ENCODE measurements at places on chromosomes 12 and 14.

DNA sequence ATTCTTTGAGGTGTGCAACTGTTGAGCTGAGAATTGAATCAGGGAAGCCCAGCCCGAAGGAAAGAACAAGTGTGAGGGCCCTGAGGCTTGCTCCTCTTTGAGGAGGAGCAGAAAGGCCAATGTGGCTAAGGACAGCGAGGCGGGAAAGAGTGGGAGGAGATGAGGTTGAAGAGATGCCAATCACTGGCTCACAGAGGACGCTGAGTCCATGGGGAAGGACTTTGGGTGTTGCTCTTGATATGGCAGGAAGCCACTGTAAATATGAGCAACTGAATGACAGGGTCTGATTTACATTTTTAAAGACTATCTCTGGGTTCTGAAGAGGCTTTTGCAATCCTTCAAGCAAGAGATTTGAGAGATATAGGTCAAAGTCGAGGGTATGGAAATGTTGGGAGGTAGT is 3.3 kb upstream of the APPL2 start:
- no peak for DNase-seq

DNA sequence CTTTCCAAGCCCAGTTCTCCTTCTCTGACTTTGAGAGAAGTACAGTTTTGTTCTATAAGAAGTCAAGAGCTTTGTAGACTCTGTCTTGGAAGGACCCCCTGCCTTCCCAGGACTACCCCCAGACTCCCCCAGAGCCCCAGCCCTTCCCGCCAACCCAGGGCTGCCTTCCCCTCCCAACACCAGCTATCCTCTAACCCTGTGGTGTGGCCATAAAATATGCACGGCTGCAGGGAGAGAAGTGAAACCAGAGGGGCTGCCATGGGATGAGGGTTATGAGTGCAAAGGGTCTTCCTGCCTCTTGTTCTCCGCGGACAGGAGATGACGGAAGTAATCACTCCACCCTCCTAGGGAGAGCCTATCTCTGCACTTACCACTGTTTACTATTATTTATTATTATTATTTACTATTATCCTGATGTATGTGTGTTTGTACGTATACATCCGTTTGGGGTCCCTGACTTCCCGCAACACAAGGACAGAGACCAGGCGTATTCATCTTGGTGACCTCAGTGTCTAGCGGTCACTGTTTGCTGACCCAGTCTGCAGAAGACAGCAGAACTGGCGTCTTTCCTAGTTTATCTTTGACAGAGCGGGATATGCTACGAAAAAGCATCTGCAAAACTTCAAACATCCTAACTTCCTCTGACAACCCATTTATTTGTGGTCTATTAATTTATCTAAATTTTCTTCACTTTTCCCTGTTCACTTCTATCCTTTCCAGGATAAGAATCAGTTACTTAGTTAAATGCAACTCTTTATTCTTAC is 3.5 kb upstream of the SCNN1A start:
- no peak for DNase-seq

DNA sequence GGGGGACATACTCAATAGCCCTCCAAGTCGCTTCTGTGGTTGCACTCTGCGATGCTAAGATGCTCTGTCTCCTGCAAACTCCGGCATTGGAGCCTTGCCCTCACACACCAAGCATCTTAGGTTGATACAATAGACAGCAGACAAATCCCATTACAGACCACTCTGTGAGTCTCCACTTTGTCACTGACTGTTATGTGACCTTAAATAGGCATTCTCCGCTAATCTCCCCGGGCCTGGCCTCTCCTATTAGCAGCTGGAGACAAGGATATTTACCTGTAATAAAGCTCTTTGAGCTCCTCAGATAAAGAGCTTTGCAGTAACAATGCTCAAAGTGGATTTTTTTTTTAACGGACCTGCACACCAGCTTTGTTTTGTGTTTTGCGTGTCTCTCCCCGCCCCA is 479.7 kb upstream of the TBX3 start:
- DNase-seq: no peak

- no peak for DNase-seq
Observed at GRCh38 chr12:107129315-107129930, 36.1 kb upstream of the CRY1 start.

DNA sequence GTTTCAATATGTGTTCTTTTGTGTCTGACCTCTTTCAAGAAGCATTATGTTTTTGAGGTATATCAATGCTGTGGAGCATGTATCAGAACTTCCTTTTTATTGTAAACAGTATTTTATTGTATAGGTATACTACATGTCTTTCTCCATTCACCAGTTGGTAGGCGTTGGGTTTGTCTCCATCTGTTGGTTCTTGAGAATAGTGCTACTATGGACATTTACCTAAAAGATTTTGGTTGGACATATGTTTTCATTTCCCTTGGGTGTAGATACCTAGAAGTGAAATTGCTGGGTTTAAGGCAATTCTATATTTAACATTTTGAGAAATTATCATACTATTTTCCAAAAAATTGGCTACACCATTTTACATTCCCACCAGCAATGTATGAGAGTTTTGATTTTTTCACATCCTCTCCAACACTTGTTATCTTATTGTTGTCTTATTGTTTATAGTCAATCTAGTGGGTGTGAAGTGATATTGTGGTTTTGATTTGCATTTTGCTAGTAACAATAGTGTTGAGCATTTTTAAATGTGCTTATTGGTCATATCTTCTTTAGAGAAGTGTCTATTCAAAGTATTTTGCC is 409.2 kb downstream of the IPO8 start:
- no peak for DNase-seq

DNA sequence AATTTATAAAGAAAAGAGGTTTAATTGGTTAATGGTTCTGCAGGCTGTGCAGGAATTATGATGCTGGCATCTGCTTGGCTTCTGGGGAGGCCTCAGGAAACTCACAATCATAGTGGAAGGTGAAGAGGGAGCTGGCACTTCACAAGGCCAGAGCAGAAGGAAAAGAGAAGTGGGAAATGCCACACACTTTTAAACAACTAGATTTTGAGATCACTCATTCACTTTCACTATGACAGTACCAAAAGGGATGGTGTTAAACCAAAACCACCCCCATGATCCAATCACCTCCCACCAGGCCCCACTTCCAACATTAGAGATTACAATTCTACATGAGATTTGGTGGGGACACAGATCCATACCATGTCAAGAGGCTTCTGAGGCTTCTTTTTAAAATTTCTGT is 62.6 kb downstream of the SLC38A4 start:
- DNase-seq: no peak

DNA sequence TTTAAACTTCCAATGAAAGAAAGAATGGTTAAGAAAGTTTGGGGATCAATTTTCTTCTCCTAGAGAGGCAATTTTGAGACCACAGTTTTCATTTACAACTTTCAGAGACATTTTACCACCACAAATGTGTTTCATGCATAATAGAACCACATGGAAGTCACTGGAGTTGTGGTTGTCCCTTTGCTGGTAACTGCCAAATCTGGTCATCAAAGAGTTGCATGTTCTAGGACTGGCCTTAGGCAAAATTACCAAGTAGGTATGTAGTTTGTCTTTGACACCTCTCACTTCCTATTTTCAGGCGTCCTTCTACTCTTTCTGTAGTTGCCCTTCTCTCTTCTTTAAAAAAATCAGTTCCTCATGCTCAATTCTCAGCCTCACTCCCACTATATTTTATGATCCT is 54.3 kb upstream of the TMX1 start:
- DNase-seq: no peak
